ENCODE measurements at places on chromosomes 7 and 10. TPM values are rescaled to one million over a fixed set of nuclear protein-coding genes. Genes with fewer than 3 reads are reported as not detected.

The CNTNAP2 gene
- polyA plus RNA-seq = not detected

The ADGRA1 gene
- not detected for polyA plus RNA-seq

The GJD4 gene
- not detected for polyA plus RNA-seq

The CC2D2B gene
- polyA plus RNA-seq = not detected

The VAX1 gene
- polyA plus RNA-seq = not detected

The HOXA9 gene
- not detected for polyA plus RNA-seq

The CHAT gene
- not detected for polyA plus RNA-seq

The IGF2BP3 gene
- not detected for polyA plus RNA-seq

The ABHD11 gene
- 13.1 TPM for polyA plus RNA-seq

The NKX1-2 gene
- polyA plus RNA-seq = not detected

The NUTM2D gene
- polyA plus RNA-seq = not detected

The EMX2 gene
- polyA plus RNA-seq = not detected

The LAMB1 gene
- polyA plus RNA-seq = 0.95 TPM

The KCNH2 gene
- polyA plus RNA-seq = 1.8 TPM

The TAS2R3 gene
- polyA plus RNA-seq = not detected

The TUBB8 gene
- not detected for polyA plus RNA-seq

The CEP55 gene
- polyA plus RNA-seq = 0.69 TPM

The KIAA1217 gene
- polyA plus RNA-seq = 0.75 TPM

The MLXIPL gene
- polyA plus RNA-seq = not detected

The ZNF853 gene
- 0.34 TPM for polyA plus RNA-seq

The EN2 gene
- not detected for polyA plus RNA-seq

The COBL gene
- not detected for polyA plus RNA-seq

The NEUROD6 gene
- not detected for polyA plus RNA-seq

The IL2RA gene
- polyA plus RNA-seq = 23.7 TPM

The CLCN1 gene
- 0.06 TPM for polyA plus RNA-seq

The NPFFR1 gene
- polyA plus RNA-seq = not detected

The FKBP6 gene
- polyA plus RNA-seq = not detected

The FGFBP3 gene
- 2.6 TPM for polyA plus RNA-seq

The MYL10 gene
- not detected for polyA plus RNA-seq

The HABP2 gene
- polyA plus RNA-seq = not detected

The LLCFC1 gene
- not detected for polyA plus RNA-seq

The NUTM2E gene
- polyA plus RNA-seq = not detected

The DPP6 gene
- not detected for polyA plus RNA-seq

The TRIM50 gene
- not detected for polyA plus RNA-seq

The CCT6A gene
- 113 TPM for polyA plus RNA-seq

The CALML5 gene
- not detected for polyA plus RNA-seq

The CPA5 gene
- 12.3 TPM for polyA plus RNA-seq

The COL13A1 gene
- not detected for polyA plus RNA-seq

The PON3 gene
- polyA plus RNA-seq = not detected

The MYL7 gene
- polyA plus RNA-seq = not detected

Data from CD4-positive, alpha-beta memory T cell (primary cell).